Astrocyte (in vitro differentiated cells and primary cell): ENCODE measurements at places on chromosomes 12 and 14. TPM values are rescaled to one million over a fixed set of nuclear protein-coding genes. Genes with fewer than 3 reads are reported as not detected.
A peak's percentile ranks its signal among the peaks of the same experiment; 100 is the strongest.

The RPL10L gene
- not detected in 2 replicates for total RNA-seq

The ADAM21 gene
- 0.94 and 1.1 TPM in 2 replicates for total RNA-seq

The SOAT2 gene
- total RNA-seq: not detected in 2 replicates

The MTA1 gene
- 93.7 and 111 TPM in 2 replicates for total RNA-seq

The PRIM1 gene
- 2.1 and 2.6 TPM in 2 replicates for total RNA-seq

The RASAL1 gene
- 0.43 and 0.48 TPM in 2 replicates for total RNA-seq

The BHLHE41 gene
- 2.9 and 4.3 TPM in 2 replicates for total RNA-seq

The CHPT1 gene
- total RNA-seq: 22.2 TPM in 2 replicates

The GPR132 gene
- 1.7 and 2.2 TPM in 2 replicates for total RNA-seq

DNA sequence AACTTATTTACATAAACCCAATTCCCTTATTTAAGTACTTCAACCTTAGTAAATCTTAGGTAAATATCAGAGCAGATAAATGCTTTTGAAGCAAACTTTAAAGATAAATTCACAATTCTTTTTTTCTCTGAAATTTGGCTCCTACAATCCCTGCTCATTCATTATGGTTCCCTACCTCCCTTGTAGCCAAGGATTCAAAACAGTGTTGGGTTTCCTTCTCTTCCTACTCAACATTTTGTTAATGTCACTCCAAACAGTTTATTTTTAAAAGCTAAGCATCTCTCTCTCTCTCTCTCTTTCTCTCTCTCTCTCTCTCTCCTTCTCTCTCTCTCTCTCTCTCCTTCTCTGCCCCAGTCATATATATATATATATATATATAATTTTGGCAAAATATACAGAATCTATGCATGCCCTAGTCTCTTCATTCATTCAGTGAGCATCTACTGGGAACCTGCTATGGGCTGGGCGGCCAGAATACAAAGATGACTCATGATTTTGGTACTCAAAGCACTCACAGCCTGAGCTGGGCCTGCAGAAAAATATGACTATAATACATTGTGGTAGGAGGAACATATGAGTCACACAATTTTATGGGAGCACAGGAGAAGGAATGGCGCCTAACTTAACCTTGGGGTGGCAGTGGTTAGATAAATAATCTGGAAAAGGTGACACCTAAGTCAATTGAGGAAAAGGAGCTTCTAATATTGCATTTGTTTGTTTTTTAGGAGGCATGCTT is 123.7 kb upstream of the DHRS4 start:
- peak; percentile 91 for DNase-seq

- no peak for DNase-seq
These were observed 30.5 kb downstream of the APPL2 start for GRCh38 chr12:105205322-105206048.

DNA sequence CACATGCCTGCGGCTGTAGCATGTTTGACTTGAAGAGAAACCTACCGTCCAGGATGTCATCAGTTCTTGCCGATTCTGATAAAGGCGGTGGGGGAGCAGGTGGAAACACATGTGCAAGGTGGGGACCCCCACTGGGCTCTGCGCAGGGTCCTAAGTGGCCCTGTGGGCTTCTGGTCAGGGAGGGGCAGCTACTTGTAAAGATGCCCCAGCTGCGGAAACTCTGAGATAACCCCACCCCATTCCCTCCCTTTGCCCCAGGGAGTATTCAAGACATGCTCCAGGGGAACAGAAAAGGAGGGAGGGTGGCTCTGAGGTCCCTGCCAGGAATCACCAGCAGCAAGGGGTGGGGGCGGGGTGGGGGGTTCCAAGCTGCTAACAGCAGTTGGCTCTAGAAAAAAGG is 67.6 kb downstream of the PIWIL1 start:
- DNase-seq: no peak

- DNase-seq: no peak
These were observed 159.0 kb upstream of the PZP start for GRCh38 chr12:9367201-9367600.

GRCh38 chr14:94029265-94029664 is 3.1 kb downstream of the OTUB2 start:
- no peak for DNase-seq

GRCh38 chr14:55075628-55076175 is 24.3 kb downstream of the MAPK1IP1L start:
- DNase-seq: peak; percentile 48

DNA sequence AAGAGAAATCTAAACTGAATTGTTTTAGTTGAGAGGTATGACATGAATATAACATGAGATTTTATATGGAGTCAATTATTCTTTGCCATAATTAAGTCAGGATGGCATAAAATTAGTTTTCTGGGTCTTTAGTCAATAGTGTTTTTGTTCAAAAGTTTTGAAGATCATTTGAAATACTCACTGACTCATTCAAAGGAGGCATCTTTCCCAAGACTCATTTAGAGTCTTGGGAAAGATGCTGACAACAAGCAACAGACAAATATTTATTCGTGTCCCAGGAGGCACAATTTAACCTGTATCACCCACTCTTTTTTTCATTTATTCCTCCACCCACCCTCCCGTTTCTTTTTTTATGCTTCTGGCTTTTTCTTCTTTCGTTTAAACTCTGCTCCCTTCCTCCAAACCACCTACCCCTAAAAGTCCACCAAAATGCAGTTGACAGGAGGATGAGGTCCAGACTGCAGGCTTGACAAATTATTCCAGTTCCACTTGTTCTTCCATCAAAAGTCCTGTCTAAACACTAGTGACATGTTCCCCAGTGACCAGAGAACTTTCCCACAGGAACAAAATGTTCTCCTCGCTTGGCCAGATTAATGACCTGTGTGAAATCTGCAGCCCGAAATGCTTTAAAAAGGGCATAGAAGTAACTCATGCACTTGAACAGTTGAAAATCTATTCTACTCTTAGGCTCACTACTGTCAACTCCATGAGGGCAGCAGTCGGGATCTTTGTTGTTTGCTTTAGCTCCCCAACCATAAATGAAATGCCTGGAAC is 43.3 kb upstream of the CSRP2 start:
- no peak for DNase-seq

DNA sequence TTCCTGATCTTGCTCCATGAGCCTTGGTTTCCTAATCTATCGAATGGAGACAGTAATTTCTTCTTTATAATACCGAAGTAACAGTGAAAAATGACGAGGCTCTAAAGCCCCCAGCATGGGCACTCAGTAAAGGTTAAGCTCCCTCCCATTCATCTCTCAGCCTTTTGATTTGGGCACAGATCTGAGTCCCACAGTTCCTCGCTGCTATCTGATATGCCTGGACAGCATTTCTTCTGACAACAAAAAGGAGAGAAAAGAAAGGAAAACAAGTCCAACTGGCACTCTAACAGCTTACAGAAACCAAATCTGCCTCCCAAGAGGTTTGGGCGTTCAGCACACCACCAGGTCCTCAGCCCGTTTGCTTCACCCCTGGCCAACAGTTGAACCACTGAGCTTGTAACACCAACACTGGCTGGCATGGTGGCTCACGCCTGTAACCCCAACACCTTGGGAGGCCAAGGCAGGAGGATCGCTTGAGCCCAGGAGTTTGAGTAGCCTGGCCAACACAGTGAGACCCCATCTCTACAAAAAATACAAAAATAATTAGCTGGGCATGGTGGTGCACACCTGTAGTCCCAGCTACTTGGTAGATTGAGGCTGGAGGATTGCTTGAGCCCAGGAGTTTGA is 19.5 kb downstream of the CCDC88C start:
- DNase-seq: no peak

- peak; percentile 78 for DNase-seq
These were observed 31.8 kb upstream of the RAD51AP1 start for GRCh38 chr12:4506870-4507269.

DNA sequence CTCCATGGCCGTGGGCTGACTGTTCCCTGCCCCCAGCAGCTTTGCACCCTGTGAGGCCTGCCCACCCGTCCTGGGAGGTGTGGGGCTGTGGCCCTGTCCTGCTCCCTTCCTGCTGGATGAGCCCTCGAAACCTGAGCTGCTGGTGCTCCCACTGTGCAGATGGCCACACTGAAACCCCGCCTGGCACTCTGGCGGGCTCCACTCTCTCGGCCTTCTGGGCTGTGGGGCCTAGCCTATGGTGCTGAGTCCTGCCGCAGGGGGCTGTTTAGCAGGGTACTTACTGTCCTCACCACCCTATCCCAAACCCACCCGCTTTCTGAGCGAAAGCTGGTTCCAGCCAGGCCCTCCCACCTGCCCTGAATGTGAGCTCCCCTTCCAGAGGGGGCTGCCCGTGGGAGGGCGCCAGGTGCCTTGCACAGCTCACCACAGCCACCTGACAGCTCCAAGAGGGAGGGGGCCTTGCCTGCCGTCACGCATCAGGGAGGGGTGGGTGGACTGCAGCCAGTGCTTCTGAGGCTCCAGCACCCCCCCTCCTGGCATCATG is 7.3 kb downstream of the SLC25A47 start:
- no peak for DNase-seq

- DNase-seq: no peak
These were observed 1.3 kb upstream of the ANO2 start for GRCh38 chr12:5946388-5946787.

DNA sequence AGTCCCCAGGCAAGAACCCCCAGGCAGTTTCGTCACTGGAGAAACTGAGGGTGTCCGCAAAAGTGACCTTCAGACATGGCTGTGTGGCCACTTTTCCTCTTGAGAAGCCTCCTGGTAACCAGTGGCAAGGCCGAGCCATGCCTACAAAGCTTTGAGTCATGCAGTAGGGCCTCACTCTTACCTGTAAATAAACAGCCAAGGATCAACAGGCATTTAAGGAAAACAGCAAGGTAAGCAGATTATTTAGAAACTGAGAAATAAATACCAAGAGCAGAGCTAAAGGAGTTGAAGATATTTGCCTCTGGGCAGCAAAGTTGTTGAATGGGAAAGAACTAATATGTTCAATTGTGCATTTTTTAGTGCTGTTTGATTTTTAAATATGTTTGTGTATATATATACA is 141.0 kb upstream of the BCL2L14 start:
- DNase-seq: no peak

GRCh38 chr14:64632056-64632455 is 72.2 kb upstream of the PLEKHG3 start:
- no peak for DNase-seq

- DNase-seq: peak; percentile 84
These were observed 69.2 kb upstream of the ETV6 start for GRCh38 chr12:11580125-11580751.

DNA sequence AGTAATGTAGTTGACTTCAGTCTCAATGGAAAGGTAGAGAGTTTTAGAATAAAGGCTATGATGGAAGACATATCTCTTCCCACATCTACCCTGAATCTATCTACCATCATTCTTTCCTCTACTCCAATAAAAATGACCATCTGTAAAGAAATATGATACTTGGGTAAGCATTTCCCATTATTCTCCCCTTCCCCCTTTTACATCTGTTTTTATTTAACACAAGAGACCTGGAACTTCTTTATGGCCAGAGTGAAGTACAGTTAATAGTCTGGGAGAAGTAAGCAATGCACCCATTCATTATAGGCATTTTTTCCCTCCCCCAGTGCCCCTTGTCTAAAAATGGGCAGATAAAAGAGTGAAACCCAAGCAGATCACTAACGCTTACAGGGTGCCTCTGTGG is 6.5 kb downstream of the TPH2 start:
- no peak for DNase-seq

DNA sequence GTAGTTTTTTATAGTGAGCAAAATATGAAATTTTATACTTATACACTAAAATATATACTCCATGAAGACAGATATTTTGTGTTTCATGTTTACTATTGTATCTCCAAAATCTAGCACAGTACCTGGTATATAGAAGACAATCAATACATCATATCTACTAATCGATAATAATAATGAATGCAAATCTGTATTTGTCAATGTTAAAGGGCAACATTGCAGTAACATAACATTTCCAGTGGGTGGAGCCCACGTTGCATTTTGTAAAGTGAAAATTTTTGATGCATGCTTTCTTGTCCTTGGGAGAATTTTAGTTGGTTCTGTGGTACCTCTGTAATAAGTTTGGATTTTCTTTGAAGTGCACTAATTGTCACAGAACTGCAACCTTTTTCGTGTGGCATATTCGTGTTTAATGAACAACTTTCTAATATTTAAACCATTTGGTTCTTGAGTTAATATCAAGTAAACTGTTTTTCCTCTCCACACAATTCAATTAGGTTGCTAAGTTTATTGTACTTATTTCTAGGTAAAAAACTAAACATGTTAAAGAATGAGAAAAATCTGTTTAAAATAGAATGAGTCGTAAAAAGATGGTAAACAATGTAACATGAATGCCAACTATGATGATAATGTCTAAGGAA is 47.4 kb downstream of the AVPR1A start:
- DNase-seq: no peak

GRCh38 chr14:23663127-23663526 is 27.0 kb downstream of the DHRS2 start:
- DNase-seq: no peak

- DNase-seq: no peak
These were observed 41.8 kb downstream of the DGLUCY start for GRCh38 chr14:91155626-91156089.

DNA sequence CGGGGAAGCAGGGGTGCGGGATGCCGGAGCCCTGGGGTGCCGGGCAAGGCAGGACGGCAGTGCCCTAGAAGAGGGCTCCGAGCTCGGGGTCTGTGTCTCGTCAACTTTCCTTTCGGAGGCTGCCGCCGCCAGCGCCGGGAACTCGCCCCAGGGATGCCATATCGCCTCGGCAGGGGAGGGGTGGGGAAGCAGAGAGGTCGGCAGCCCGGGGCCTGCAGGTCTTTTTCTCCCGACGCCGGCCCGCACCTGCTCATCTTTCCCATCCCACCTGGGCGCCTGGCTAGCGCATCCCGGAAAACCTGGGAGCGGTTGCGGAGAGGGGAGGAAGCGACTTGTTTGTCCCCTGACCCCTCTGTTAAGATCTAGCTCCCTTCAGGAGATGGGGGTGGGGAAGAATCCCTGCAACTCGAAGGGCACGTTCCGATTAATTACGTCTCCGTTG is 547 bp downstream of the CNTN1 start:
- DNase-seq: no peak

- DNase-seq: no peak
These were observed 2.2 kb upstream of the PTHLH start for GRCh38 chr12:27974735-27975221.

DNA sequence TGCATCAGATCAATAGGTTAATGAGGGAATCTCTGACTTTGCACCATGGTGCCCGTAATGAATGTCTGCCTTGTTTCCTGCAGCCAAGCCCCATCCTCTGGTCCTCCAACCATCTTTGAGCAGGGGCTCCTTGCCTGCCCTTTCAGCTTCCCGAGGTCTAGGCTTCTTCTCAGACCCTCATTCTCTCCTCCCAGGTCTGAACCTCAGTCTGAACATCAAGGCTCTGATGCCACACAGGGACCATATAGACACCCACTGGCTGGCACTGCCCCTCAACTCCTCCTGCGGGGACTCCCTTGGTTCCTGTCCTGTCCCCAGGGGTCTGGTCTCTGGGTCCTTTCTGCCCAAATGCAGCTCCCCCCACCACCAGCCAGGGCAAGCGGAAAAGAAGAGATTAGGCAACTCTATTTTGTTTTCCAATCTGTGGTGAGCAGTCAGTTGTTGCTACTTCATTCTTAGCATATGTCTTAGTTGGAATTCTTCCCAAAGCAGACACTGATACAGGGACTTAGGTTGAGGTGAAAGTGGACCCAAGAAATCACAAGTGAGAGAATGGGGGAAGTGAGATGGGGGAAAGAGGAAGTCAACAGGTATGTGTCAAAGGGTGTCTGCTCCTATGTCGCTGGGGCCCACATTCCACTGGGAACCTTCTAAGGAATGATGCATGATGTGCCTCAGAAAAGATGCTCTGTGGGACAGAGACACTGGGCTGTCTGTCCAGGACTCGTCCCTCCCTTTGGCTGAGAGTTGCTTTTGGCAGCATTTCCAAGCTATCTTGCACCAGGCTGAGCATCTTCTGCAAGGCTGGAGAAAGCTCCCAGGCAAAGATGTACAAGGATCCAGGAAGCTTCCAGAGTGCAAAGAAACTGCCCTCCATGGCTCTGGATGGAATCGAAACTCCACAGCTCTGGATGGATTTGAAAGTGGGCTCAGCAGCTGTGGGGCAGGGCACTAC is 1096.5 kb upstream of the TMEM132C start:
- DNase-seq: no peak
